NCI-H524 treated with DMSO at 0.1 percent for 48 hours (cell line): ENCODE measurements at places on chromosomes 3 and 15.
A peak's percentile ranks its signal among the peaks of the same experiment; 100 is the strongest.

GRCh38 chr3:52385157-52385556, 59.7 kb downstream of the SEMA3G start:
- DNase-seq: peak; percentile 14

DNA sequence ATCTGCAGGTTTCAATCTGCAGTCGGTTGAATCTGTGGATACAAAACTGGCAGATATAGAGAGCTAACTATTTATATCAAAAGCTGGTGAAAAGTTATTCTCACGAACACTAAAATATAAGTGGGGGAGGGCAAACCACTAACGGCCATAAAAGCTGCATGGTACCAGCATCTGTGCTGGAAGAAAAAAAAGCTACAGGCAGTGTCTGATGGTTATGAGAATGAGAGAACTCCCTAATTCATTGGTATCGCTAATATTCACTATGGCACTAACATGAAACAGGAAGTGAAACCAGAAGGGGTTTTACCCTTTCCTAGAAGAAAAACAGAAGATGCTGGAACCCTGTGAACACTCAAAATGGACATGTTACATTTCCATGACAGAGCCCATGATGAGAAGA, 15.9 kb downstream of the CEP70 start:
- DNase-seq: no peak

DNA sequence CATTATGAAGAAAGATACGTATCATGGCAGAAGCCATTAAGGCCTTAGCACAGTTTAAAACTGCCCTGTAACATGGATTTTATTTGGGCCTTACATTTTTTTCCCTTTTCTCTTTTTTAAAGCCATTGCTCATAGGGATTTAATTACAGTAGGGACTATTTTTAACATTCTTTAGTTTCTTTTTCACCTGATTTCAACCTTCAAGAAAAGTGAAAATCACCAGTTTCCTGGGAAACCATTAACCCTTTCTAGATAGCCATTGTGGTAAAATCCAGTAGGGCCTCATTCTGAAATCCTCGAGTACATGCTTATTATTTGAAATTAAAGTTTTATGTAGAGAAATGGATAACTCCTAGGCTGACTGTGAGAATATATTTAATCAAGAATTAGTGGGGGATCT, 3.1 kb downstream of the SPRED1 start:
- DNase-seq: no peak

- no peak for DNase-seq
Measured at GRCh38 chr3:87390821-87391220, 114.4 kb upstream of the POU1F1 start.

DNA sequence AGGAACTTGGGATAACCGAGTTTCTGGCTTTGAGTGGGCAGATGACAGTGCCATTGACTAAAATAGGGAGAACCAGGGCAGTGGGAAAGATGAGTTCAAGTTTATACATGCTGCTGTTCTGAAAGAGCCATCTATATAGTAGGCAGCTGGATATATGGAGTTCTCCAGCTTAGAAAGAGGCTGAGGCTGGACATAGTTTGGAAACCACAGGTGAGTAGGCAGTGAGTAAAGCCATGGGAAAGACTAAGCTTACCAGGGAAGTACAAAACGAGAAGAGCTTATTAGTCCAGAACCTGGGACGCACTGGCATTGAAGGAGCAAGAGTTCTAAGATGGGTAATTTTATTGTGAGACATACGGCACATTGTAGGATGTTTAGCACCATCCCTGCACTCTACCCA, 54.2 kb downstream of the MSL2 start:
- DNase-seq: no peak

- DNase-seq: no peak
Measured at GRCh38 chr3:114464548-114464947, 170.7 kb downstream of the TIGIT start.

DNA sequence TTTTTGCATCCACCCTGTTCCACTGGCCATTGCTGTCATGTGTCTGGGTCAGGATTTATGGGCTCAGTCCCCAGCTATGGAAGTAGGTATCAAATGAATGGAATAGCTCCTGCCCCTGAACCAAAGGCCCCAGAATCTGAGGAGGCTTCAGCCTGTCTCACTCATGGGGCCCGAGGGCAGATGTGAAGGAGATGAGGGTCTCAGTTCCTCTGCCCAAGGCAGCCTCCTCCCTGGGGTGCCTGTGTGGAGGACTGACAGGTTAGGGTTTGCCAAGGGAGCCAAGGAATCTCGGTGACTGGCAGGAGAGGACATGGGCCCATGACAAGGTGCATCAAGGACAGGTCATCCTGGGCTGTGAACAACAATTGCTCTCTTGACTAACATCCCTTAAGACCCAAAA, 70.4 kb downstream of the CPN2 start:
- no peak for DNase-seq

DNA sequence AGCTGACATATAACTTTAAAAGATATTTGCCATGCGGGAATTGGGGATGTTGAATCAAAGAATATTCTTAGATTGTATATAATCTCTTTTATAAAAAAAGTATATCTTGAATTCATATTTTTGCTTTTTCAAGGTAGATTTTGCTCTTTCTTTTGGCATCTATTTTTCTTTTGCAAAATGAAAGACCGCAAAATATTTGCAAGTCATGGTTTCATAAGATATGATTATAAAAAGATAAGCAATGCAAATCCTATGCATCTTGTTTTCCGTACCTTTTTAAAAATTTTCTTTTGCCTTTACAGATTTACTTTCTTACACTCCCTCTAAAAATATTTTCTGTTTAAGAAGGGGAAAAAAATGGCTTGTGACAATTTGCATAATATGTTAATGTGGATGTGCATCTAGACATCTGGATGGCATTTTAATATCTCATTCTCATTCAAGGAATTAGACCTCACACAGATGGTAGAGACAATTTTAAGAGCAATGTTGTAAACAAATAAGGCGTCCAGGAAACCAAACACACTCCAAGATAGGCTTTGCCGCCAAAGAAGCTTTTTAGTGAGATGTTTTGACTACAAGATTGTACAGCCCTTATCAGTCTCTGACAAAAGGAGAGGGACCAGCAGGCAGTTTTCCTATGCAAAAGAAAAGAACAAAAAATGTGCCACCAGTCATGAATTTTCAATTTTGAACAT, 371.1 kb downstream of the CHL1 start:
- DNase-seq: peak; percentile 21

GRCh38 chr3:134625462-134625861, 25.4 kb downstream of the KY start:
- DNase-seq: no peak

- no peak for DNase-seq
Measured at GRCh38 chr3:67610458-67610857, 44.0 kb downstream of the SUCLG2 start.

GRCh38 chr3:112930771-112931170, 44.1 kb downstream of the CD200R1 start:
- DNase-seq: no peak

DNA sequence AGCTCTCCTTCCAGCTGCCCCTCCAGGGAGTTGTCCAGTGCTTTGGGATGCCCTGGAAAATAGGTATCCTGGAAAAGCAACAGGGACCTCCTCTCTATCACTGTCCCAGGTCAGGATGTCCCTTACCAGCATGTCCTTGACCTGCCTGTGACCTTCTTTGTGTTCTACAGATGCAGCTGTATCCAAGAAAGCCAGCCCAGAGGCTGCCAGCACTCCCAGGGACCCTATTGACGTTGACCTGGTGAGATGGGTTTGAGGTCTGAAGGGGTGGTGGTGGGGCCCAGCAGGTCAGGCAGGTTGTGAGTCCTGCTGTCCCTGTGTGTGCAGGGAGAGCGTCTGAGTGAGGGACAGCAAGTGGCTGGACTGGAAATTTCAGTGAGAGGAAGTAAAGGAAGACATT, 30.2 kb downstream of the PML start:
- no peak for DNase-seq

- DNase-seq: no peak
Measured at GRCh38 chr3:81622395-81622794, 139.1 kb downstream of the GBE1 start.

- no peak for DNase-seq
Measured at GRCh38 chr15:88908123-88908522, 5.1 kb downstream of the MFGE8 start.

DNA sequence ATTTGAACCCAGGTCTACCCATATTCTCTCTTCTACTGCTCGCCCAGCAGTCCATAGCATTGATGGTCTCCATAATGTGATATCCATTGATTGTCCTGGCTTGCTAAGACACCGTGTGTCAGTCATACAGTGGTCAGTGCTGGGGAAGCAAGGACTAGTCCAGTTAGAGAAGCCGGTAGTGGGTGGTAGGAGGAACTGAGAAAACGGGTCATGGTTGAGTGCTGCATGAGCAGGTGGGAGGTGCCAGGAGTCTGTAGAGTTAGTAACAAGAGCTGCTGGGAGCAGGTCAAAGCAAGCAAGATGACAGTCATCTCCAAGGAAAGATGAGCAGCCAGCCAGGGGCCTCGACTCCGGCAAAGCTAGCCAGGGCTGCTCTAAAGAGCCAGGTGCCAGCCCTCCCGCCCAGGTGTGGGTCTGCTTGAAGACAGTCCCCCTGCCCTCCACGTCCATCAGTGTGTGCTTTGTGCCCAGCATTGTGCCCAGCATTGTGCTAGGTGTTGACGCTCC, 29.5 kb upstream of the USP3 start:
- no peak for DNase-seq
